Upper lobe of right lung (tissue), 1 donor: ENCODE measurements at places on chromosomes 5 and 9. TPM values are rescaled to one million over a fixed set of nuclear protein-coding genes. Genes with fewer than 3 reads are reported as not detected.

Gene PDGFRB
- total RNA-seq, result 120 TPM

Gene FGFR4
- 109 TPM for total RNA-seq

Gene ZBTB26
- 8.2 TPM for total RNA-seq

Gene SLC34A3
- total RNA-seq, result 0.23 TPM

Gene RNF14
- total RNA-seq, result 51.6 TPM

Gene SEMA4D
- total RNA-seq, result 46.2 TPM

Gene F12
- total RNA-seq, result 0.69 TPM
